Posterior vena cava (tissue), 2 donors: ENCODE measurements at places on chromosomes 1 and 21. TPM values are rescaled to one million over a fixed set of nuclear protein-coding genes. Genes with fewer than 3 reads are reported as not detected.

DNA sequence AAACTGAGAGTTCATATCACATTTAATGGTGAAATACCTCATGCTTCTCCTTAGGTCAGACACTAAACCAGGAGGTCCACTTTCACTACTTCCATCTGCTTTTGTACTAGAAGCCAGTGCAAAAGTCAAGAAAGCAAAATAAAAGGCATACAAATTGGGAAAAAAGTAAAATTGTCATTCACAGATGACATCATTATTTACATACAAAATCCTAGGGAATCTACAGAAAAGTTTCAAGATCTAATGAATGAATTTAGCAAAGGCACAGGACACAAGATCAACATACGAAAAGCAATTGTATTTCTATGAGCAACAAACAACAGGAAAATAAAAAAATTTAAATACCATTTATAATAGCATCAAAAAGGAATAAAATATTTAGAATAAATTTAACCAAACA is 41.5 kb downstream of the LYST start:
- no peak for DNase-seq

DNA sequence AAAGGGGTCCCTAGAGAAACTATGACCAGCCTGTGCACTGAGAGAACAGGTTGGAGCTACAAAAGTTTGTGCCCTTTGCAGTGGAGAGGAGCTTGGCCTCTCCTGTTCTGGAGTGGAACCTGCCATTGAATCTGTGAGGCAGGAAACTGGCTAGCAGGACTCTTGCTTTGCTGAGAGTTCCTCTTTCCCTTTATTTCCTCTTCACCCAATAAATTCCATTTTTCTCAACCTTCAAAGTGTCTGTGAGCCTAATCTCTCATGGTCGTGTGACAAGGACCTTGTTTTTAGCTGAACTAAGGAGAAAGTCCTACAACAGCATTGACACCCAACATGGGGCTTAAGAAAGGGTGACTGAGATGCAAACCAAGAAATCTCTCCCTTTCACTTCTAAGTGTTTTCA is 42.7 kb upstream of the FASLG start:
- DNase-seq, result no peak

DNA sequence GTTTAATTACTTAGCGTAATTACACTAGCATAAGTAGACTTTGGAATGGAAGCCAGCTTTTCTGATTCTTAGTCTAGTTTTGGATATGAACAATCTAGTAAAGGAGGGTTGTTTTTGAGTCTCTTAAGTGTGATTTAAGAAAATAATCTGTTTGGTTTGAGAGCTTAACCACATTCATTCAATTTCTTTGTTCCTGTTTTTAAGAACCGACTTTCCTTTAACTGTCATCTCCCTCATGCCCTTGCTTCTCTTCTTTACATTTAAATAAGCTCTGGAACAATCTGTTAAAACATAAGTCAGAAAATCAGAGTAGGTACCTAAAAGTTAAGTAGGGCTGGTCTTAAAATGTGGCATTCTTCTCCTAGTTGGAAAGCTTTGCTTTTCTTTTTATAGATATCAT is 27.7 kb downstream of the CDC42 start:
- no peak for DNase-seq

Gene PADI4
- total RNA-seq, result 6.3 TPM

DNA sequence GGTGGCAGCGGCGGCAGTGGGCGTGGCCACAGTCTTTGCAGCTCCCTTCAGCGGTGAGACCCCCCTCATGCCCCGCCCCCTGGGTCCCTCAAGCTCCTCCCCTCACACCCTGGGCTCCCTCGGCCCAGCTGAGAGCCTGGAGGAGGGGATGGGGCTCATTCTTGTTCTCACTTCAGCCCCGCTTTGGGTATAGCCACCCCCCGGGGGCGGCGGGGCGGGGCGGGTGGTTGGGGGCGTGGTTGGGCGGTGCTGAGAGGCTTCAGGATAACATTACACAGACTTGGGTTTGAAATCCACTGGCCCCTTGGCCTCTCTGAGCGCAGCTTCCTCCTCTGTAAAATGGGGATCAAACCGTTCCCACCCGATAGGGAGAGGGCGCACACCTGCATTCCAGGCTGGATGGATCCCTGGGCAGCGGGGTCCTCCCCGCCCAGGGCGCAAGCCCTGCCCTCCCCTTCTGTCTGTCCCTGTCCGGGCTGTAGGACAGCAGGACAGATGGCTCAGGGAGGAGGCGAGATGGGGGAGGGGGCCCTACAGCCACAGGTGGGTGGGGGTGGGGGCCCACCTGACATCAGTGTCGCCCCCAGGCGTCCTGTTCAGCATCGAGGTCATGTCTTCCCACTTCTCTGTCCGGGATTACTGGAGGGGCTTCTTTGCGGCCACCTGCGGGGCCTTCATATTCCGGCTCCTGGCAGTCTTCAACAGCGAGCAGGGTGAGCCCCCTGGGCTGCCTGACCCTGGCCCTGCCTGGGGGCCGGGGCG is 5.1 kb downstream of the CLCNKA start:
- no peak for DNase-seq

Gene RHEX
- total RNA-seq, result 4.3 TPM

GRCh38 chr1:26740952-26741351 is 45.1 kb downstream of the ARID1A start:
- no peak for DNase-seq

Gene PRELP
- 283 TPM for total RNA-seq

DNA sequence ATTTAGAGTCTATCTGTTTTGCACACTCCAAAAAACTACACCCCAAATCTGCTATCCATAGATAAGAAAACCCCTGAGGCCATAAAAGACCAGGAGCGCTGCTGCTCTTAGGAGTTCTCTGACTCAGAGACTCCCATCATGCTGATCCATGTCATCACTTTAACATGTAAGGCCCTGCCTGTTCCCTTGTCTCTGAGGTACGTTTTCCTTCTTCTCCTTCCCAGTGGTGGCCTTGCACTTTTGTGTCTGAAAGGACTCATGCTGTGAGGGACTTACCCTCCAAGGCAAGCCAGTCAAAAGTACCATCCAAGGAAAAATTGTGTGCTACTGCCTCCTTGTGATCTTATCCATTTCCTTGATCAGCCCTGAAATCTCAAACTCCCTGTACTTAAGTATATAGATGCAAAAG is 427.4 kb upstream of the NCAM2 start:
- no peak for DNase-seq

DNA sequence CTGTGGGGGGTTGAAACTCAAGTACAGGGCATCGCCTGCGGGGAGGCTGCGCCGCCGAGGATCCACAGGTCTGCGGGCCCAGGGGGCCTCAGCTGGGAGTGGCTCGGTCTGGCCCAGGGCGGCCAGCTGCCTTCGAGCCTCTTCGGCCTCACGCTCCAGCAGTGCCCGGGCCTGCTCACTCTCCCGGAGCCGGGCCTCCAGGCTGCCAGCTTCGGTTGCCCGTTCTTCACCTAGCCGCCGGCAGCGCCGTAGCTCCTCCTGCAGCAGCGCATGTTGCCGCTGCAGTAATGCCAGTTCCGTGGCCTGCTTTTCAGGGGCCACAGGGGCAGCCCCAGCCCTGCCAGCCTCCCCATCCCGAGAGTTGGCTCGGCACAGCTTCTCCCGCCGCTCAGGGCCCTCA is 9.4 kb downstream of the RXFP4 start:
- DNase-seq, result no peak

GRCh38 chr1:166470014-166470413 is 303.2 kb upstream of the FAM78B start:
- no peak for DNase-seq

DNA sequence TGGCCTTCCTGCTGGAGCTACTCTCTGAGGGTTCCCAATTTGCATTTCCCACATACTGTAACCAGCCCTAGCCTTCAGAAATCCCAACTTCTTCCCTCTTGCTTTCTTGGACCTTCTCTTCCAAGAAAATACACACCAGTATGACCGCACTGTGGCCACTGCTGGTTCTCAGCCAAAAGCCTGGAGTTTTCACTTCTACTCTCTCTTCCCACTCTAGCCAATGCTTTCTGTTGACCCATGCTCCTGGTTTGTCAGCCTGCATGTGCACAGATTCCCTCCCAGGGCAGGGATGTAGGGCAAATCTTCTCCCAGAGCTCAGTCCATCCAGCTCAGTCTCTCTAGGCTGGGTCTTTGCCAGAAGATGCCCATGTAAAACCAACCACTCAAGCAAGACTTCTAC is 664 bp downstream of the SLAMF1 start:
- DNase-seq, result no peak

Gene LYST
- total RNA-seq, result 51.2 TPM

Gene ANKRD65
- total RNA-seq, result 2.4 TPM

Gene TTC22
- not detected for total RNA-seq

Gene SLAMF7
- 0.69 TPM for total RNA-seq

DNA sequence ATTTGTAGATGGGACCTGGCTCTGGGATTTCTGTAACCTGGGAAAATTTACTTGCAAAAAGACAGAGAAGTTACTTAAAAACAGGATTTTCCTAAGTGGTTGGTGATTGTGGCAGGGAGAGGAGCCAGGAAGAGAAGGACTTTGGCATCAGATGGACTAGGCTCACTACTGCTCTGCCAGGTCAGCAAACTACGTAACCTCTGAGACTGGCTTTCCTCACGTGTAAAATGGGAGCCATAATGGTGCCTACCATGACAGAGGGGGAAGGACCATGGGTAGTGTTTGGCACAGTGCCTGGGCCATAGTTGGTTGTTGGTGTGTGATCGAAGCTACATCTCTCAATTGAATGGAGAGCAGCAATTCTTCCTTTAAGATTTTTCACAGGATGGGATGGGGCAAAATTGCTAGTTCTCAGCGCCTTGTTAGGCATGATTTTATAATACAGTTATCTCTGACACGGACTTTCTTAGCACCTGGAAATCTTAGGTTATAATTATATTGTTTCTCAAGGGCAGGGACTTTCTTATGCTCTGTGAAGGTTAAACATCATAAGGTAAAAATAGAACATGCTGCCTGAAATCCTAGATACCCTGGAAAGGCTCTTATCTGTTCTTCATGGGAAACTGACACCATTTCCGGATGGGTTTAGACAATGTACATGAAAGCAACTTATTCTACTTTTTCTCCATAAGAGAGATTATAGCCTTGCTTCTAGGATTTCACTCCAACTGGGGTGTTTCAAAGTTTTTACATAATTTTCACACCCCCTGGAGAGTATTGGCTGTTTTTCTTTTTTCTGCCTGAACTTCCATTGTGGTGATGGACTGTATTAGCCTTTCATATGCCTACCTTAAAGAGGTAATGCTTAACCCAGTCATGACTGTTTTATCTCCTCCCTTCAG is 10.9 kb downstream of the ROR1 start:
- no peak for DNase-seq

GRCh38 chr1:117014209-117014608 is 12.6 kb downstream of the CD101 start:
- DNase-seq, result no peak

- no peak for DNase-seq
Observed at GRCh38 chr1:9822897-9823692, 670 bp downstream of the CLSTN1 start.

Gene RPTN
- total RNA-seq, result not detected

Gene CAMK2N1
- total RNA-seq, result 12.3 TPM

GRCh38 chr21:45763074-45763473 is 119.5 kb downstream of the PCBP3 start:
- no peak for DNase-seq

GRCh38 chr1:119086830-119087229 is 53.6 kb downstream of the WARS2 start:
- no peak for DNase-seq

Gene CDKN2C
- 11.2 TPM for total RNA-seq

Gene AHDC1
- 58.3 TPM for total RNA-seq

Gene USH2A
- total RNA-seq, result not detected

DNA sequence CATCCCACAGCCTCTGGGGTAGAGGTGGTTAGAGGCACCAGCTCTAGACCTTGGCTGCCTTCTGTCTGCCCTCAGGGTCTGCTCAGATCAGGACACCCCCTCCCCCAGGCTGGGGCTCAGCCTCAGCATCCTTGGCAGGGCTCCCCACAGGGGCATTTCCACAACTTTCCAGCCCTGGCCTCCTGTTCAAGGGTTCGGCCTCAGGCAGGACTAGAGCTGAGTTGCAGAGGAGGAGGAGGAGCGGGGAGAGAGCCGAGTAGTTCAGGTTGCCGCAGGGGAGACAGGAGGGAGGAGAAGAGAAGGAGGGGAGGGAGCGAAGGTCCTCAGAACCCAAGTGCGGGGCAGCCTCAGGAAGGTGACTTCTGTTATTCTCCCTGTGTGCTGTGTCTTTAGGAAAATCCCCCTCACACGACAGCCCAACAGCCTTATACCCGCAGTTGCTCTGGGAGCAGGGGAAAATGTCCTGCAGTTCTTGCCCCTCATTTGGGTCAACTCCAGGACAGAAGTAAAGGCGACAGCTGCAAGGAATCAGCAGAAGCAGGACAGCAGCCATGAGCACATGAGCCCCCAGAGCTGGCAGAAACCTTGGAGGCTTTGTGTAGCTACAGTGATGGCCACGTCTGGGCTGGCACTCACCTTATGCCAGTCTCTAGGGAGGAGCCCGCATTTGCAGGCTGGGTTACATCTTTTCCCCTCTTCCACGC is 46.5 kb upstream of the TENT5B start:
- no peak for DNase-seq

GRCh38 chr1:8276173-8276914 is 41.6 kb upstream of the SLC45A1 start:
- peak; percentile 55 for DNase-seq

DNA sequence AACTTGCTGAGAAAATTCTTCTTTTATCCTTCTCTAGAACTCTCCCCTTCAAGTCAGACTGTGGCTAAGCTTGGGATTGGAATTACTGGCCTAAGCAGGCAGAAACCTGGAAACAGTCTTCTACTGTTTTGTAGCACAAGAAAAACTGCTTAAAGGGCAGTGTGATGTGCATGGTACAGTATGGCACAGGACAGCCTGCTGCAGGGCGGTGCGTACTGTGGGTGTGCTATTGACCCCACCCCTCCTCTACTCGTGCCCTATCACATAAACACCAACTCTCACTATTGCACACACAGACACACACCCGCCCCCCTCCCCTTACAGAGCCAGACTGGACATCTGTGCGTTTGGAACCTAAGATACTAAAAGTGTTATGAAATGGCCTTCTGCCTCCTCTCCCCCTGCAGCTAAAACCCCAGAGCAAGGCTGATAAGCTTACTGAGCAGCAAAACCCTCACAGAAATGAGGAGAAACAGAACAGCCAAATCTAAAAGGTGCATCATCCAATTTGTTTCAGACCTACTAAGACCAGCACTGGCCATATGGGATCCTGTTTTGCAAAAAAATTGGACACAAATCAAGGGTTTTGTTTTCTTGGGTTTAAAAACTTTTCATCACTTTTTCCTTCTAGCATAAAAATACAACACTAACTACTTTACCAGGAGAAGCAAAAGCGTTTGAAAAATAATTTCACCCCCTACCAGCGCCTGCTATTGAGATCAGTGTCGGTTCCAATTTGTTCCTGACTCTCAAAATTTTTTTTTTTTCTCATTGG is 355.8 kb upstream of the LYPLAL1 start:
- peak; percentile 22 for DNase-seq

Gene CR1L
- 0.19 TPM for total RNA-seq

GRCh38 chr1:86951430-86951829 is 37.0 kb downstream of the HS2ST1 start:
- no peak for DNase-seq

GRCh38 chr1:83670909-83671565 is 327.9 kb downstream of the TTLL7 start:
- no peak for DNase-seq

GRCh38 chr1:222547944-222548671 is at the start of gene HHIPL2:
Gene HHIPL2, minus strand, starts transcription at chr1:222548104. Its CDS starts 60 bp downstream, at chr1:222548044.
- DNase-seq, result no peak
